Colonic mucosa (tissue), 4 donors: ENCODE measurements at places on chromosomes 12 and 14. TPM values are rescaled to one million over a fixed set of nuclear protein-coding genes. Genes with fewer than 3 reads are reported as not detected.

KRT6C gene
- total RNA-seq, result not detected

CLEC4A gene
- total RNA-seq, result 1.8 TPM

- peak; percentile 73 for DNase-seq
Measured at GRCh38 chr14:104116756-104117340, 21.5 kb upstream of the KIF26A start.

GRCh38 chr14:55446833-55447232, 6.4 kb upstream of the TBPL2 start:
- DNase-seq, result no peak

DNA sequence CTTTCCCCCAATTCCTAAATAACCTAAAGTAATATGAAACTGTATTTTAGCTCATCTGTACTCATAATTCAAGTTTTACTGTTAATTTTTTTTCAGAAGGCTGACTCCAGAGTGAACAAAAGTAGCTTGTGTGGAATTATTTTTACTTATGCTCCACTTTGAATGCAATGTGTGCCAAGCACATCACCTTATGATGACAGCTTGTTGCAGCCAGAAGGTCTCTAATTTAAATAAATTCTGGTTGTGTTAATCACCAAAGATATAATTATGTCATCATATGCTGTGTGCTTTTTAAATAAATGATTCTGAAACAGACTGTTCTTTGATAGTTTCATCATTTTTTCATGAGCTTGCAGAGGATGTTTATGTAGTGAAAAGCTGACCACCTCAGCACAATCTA, 283.1 kb downstream of the TMEM117 start:
- no peak for DNase-seq

- no peak for DNase-seq
Measured at GRCh38 chr12:105225505-105226015, 10.4 kb downstream of the APPL2 start.

DNA sequence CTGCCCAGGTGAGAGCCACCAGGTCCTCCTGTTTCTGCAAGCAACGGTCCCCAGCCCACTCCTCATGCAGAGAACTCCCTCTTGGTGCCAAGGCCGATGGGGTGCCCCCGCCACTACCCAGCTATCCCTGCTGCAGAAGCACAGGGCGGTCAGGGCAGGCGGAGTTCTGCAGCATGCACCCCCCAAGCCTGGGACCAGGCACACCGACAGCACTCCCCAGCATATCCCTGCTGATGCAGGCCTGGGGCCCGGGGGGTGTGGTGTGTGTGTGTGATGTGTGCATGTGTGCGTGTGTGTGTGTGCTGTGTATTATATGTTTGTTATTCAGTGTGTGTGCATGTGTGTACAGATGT, 27.7 kb upstream of the FZD10 start:
- DNase-seq, result no peak

- DNase-seq, result no peak
Measured at GRCh38 chr14:97657609-97658008, 860.4 kb downstream of the VRK1 start.

DNA sequence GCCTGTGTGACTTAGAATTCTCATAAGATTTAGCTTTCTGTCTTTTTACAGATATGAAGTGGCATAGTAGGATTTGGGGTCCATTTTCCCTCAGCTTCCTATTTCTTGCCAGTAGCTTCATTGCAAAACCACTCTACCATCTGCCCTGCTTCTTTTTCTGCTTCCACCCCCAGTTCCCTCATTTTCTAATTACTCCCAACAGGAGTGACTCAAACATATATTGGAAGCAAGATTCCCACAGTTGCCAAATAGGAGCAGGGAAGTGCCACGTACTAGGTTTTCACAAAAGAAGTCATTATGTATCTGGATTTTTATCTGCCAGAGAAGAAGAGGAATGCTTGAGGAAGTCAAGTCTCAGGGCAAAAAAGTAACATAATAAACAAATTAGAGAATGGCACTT, 64.1 kb downstream of the ANO4 start:
- DNase-seq, result no peak

GRCh38 chr12:51429700-51430099, 5.1 kb downstream of the SLC4A8 start:
- DNase-seq, result no peak

DNA sequence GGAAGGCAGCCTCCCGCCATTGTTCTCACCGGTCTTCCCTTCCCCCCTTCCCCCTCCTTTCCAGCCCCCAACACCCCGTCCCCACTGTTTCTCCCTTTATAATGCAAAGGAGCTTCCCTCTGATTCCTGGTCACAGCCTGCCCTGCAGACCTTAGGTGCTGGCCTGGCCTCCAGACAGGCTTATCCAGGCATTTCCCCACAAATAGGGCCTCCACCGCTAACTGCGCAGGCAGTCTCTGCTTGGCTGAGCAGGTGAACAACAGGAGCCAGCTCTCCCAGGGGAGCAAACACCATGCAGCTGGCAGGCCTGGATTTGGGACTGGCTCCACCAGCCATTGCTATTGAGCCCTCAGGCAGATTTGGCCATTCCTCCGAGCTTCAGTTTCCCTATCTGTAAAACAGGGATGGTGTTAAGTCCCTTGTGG, 46.0 kb downstream of the SMIM41 start:
- DNase-seq, result no peak

GRCh38 chr14:23237772-23238594, at the start of gene RNF212B:
RNF212B (plus strand) TSS chr14:23237936; CDS start chr14:23240346, 2,410 bp downstream.
- peak; percentile 96 for DNase-seq

- DNase-seq, result no peak
Measured at GRCh38 chr12:131386167-131386521, 324.7 kb upstream of the SFSWAP start.

- no peak for DNase-seq
Measured at GRCh38 chr14:79098324-79098723, 928.2 kb downstream of the NRXN3 start.

GRCh38 chr14:81432219-81432661, 32.1 kb upstream of the STON2 start:
- no peak for DNase-seq

GRCh38 chr12:93526786-93527428, 45.6 kb upstream of the SOCS2 start:
- no peak for DNase-seq
